Activated T-helper 1 cell treated with anti-CD3 and anti-CD28 coated beads, Interleukin-2, amount 50 U/mL, for 16 hours (primary cell): ENCODE measurements at places on chromosomes 12 and 14.

GRCh38 chr14:26917086-26917485 is 319.3 kb upstream of the NOVA1 start:
- DNase-seq, result no peak

- DNase-seq, result no peak
These were observed 113.1 kb upstream of the TMCC3 start for GRCh38 chr12:94763462-94763861.

- no peak for DNase-seq
These were observed 21.8 kb downstream of the TSHR start for GRCh38 chr14:80977221-80977620.

GRCh38 chr12:87728931-87729593 is 300.1 kb downstream of the C12orf50 start:
- DNase-seq, result no peak

DNA sequence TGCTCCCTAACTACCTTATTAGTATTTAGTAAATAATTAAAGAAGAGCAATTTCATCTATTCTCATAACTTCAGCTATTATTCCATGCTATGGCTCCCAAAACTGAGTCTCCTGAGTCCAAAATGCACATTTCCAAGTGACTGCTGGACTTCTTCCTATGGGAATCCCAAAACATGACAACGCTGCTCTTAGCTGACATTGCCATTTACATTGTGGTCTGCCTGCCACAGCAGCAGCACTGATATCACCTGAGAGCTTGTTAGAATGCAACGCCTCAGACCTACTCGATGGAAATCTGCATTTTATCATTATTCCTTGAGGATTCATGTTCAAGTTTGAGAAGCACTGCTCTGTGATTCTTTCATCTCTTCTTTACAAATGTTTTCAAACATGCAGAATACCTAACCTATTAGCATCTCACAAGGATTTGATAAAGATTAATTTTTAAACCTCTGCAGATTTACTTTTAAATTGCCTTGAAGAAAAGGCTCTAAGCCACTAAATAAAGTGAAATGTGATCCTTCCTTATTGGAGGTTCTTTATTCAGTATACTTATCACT is 77.7 kb downstream of the SEC23A start:
- no peak for DNase-seq

DNA sequence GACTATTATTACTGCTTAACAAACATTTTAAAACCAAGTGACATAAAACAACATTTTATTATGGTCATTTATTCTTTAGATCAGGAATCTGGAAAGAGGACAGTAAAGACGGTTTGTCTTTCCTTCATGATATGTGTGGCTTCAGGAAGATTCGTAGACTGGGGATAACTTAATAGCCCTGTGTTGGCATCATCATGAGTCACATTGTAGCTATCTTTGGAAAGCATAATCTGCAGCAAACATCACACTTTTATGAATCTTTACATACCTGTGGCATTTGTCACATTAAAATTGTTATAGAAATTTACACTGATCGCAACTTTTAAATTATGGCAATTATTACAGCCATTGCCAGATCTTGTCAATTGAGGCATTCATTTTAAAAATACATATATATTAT is 397.1 kb downstream of the NOVA1 start:
- no peak for DNase-seq

DNA sequence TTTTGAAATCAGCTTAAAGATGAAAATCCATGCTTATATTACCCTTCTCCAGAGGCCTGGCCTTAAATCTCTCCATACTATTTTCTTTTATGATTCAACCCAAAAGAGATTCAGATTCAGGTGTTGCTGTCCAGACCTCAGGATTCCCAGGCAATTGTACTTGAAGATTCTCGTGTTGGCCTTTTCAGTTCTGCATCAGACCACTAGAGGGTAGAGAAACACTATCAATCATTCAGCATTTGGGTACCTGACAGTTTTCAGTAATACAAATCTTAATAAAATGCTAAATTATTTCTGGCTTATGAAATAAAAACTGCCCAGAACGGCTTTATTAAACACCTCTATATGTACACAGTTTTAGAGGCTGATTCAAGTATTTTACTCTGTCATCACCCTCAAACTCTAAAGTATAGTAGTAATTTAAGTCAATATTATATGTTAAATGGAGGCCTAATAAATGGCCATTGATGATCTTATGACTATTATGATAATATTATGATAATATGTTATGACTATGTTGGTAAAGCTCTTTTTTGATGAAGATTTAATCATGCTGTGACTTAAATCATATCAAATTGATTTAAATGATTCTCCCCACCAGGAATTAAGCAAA is 301.1 kb downstream of the DUSP6 start:
- no peak for DNase-seq

GRCh38 chr14:99143126-99143525 is 128.9 kb downstream of the BCL11B start:
- DNase-seq, result no peak

- DNase-seq, result no peak
These were observed 443.2 kb upstream of the TMEM132C start for GRCh38 chr12:127823801-127824200.

DNA sequence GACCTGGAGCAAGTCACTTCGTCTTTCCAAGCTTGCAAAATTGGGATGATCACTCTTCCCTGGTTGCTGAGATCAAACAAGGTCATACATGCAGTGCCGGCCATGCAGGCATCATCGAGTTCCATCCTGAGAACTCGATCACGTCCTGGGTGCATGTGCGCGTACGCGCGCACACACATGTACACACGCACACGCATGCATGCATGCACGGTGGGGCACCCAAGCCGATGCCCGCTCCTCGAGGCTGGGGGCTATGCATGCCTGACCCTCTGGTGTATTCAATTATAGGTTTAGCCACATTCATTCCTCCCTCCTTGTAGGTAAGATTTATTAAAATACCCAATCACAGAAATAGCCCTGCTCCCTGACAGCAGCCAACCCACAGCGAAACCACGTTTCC is 26.0 kb downstream of the MMAB start:
- no peak for DNase-seq

DNA sequence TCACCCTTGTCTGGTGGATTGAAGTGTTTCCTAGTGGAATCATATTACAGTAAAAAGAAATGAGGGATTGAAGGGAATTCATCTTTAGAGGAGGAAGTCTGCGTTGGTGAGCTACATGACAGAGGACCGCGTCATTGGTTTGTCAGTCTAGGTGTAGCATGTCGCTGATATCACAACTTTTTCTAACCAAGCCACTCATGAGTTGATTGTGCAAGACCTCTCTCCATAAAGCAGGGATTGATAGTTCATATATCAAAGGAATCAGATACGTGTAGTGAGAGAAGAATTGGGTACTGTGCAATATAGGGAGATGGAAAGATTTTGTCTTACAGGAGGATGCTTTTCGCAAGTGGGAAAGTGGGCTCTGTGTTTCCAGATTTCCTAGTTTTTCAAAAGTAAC is 3.0 kb upstream of the FBXO33 start:
- DNase-seq, result no peak

- no peak for DNase-seq
These were observed 22.4 kb downstream of the ATF7 start for GRCh38 chr12:53603804-53604203.

GRCh38 chr12:30811966-30812365 is 57.2 kb upstream of the CAPRIN2 start:
- DNase-seq, result no peak

GRCh38 chr12:62285284-62285683 is 25.1 kb downstream of the USP15 start:
- DNase-seq, result no peak

GRCh38 chr14:102969060-102969791 is 46.8 kb downstream of the AMN start:
- DNase-seq, result no peak

DNA sequence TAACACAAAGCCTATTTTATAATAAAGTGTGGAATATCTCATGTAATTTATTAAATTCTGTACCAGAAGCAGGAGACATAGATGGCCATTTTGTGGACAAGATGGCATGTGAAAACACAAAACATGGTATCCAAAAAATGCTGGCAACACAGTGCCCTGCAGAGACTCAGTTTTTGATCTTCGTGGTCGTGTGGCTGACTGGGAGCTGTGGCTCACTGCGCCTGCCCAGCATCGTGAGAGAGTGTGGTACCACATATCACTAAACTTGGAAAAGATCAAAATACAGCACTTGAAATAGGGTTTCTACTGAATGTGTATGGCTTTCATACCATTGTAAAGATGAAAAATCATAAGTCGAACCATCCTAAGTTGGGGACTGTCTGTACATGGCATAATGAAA is 43.0 kb upstream of the MANSC4 start:
- DNase-seq, result no peak

- DNase-seq, result no peak
These were observed 934.9 kb downstream of the LRFN5 start for GRCh38 chr14:42541535-42542001.

DNA sequence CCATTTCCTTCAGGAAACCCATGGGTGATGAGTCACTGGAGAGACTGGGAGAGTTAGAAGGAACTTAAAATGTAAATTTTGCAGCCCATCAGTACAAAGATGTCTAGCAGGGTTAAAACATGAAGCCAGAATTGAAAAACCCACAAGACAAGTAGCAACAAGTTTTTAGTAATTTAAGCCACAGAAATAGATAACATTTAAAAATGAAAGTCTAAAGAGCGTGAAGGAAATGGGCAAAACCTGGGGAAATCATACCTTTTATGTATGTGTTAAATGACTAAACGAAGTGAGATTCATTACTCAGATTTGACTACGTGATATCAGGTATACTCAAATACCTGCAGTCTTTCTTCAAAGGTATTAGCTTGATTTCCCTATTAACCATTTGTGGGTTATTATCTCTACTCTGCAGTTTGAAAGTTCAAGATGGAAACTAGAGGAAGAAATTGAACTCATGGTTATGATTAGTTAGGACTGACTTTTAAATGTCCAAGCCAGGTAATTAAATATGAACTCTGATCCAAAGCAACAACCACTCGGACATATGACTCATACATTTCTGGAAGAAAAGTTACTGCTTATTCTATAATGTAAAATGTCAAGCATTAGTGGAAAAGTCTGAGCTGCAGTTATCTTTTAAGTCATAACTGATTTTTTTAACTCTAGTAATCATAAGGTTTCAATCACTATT is 84.1 kb downstream of the ITPR2 start:
- DNase-seq, result no peak

- DNase-seq, result no peak
These were observed 8.1 kb upstream of the RABGGTA start for GRCh38 chr14:24279301-24280186.

GRCh38 chr12:48716168-48716492 is 377 bp downstream of the CCNT1 start:
- DNase-seq, result no peak

GRCh38 chr12:106974511-106974910 is 12.4 kb downstream of the MTERF2 start:
- no peak for DNase-seq

GRCh38 chr12:112063273-112063672 is 45.3 kb downstream of the NAA25 start:
- DNase-seq, result no peak

DNA sequence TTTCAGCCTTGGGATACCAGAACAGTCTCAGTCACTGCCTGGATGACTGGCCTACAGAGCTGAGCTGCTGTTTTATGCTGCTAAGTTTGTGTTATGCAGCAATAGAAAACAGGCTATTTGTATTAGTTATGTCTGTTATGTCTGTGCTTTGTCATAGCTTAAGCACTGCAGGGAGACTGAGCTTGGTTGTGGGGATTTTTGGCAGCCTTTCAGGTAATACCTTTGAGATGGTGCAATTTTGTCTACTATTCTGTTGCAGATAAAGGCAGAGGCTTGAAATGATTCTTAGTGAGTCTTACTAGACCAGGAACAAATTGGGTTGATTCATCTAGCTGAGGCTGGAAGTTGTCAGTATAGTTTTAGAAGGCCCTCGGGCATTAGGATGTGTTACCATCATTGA is 201.3 kb upstream of the RBM19 start:
- no peak for DNase-seq

DNA sequence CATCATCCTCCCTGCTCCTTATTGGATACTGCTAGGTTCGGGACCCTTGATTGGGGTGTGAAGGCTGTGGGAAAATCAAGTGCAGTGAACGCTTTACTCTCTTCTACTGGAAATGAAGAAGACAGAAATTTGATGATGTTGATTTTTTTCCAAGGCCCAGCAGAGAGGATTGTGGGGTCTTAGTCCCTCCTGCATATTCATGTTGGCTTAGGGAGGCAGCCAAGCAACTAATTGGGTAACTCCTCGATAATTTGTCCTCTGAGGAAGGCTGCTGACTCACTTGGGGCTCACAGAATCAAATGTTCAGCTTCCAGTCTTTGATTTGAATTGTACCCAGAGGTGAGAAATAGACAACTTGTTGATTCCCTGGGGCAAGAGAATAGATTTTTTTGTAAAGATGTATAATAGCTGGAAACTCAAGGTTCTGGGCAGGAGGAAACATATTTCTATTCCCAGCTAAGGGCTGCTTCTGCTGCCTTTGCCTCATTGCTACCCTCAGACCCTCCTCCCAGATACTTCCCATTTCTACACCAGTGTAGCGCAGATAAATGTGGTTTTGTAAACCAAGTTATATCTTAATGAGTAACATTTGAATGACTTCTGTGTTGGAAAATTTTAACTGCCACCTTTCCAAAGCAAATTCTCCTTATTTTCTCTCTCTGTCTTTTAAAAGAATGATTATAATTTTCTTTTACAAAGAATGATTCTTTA is 21.7 kb downstream of the NEUROD4 start:
- DNase-seq, result no peak

DNA sequence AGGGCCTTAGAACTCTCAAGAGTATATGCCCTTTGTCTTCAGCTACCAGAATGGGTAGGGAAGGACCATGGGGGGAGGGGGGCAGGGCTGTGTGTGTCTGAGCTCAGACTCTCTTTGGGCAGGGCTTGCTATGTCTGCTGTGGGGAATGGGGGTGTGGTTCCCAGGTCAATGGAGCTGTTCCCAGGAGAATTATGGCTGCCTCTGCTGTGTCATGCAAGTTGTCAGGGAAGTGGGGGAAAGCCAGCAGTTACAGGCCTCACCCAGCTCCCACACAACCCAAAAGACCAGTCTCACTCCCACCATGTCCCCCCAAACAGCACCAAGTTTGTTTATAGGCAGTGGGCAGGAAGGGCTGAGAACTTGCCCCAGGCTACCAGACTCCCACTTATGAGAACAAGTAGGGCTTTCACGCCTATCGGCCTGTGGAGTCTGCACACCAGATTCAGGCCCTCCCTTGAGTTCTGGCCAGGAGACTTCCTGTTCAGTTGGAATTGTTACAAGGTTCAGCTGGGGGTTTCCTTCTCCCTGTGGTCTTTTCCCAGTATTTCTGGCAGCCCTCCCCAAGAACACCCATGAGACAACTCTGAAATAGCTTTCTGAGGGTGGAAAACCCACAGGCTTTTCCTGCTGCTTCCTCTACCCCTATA is 6.1 kb upstream of the SERPINA11 start:
- no peak for DNase-seq

DNA sequence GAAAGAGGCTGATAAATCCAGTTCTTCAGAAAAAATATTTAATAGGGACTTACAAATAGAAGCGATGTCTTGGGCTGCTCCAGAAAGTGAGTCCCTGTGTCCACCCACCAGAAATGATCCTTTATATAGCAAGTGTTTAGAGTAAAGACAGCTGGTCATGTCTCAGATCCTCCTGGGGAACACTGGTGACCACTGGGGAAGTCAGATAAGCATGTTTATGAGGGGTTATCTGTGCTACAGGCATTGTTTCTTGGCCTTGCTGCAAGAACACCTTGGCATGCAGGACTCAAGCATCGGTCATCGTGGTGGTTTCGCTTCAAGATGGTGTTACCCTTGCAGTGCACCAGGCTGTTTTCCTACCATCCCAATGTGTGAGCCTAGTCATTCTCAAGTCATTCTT is 27.2 kb downstream of the CPM start:
- DNase-seq, result no peak
